ENCODE measurements at places on chromosomes 5 and 9.

GRCh38 chr5:61327760-61328753, 4.0 kb upstream of the ZSWIM6 start:
- DNase-seq = no peak

DNA sequence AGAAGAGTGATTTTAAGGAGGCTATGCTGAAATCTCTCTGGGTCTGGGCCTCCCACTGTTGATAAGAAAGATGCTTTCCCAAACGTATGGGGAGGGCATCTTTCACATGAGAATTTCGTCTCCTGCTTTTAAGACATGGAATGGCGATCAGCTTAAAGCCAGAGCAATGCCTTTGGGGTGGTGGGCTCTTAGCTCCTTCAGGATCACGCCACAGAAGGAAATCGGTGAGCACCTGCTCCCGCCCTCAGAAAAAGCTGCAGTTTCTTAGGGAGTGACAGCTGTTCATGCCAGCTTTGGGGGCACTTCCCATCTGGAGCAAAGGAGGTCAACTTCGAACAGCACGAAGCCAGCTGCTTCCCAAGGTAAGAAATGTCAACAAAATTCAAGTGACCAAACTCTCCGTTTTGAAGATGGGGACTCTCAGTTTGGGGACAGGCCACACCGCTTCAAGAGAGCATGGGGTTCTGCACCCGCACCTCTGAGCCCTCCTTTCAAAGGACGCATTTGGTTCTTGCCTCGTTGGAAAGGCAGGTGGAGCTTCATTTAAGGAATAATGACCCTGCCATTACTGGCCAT, 39.0 kb downstream of the TRIP13 start:
- no peak for DNase-seq

- no peak for DNase-seq
Observed at GRCh38 chr5:145050181-145050580, 785.0 kb downstream of the PRELID2 start.

DNA sequence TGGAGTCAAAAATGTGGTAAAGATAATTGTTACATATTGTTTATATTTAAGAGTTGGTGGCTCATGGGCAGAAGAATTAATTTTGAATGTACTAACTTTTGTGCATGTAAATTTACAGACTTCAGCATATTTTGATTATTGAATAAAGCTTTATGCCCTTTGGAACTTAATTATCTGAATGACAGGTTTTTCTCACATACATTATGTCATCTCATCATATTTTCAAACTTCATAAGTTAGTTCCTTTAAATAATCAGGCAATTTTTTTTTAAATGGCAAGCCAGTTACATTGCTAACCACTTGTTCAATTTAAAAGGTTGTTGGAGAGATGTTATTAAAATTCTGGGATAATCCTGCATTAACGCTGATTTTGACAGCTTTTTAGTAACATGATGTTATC, 184.6 kb upstream of the EDIL3 start:
- no peak for DNase-seq

DNA sequence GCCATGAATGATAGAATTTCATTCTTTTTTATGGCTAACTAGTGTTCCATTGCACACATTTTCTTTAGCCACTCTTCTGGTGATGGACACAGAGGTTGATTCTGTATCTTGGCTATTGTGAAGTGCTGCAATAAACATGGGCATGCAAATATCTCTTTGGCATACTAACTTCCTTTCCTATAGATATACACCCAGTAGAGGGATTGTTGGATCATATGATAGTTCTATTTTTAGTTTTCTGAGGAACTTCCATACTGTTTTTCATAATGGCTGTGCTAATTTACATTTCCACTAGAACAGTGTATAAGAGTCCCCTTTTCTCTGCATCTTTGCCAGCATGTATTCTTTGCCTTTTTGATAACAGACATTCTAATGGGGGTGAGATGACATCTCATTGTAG, 50.4 kb upstream of the CDK5RAP2 start:
- no peak for DNase-seq

DNA sequence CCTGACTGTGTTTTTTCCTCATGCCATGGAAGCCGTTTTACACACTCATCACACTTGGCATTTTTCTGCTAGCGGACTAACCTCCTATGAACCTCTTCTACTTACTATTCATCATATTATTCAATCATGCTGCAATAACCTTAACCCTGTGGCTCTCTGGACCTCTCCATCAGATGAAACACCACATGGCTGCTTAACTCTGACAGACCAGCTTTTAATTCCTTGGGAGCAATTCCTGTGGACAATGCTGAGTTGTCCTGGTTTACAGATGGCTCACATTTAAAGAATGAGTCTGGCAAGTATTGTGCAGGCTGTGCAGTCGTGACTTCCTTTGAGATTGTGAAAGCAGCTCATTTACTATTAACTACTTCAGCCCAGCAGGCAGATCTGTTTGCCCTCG, 9.0 kb downstream of the OR1J1 start:
- DNase-seq = no peak

- no peak for DNase-seq
Observed at GRCh38 chr9:89675058-89675742, 70.4 kb downstream of the GADD45G start.

Data from activated CD4-positive, alpha-beta T cell treated with anti-CD3 and anti-CD28 coated beads, Interleukin-2, amount 50 U/mL, for 4 hours (primary cell).